ENCODE measurements at places on chromosomes 5 and 9.

- DNase-seq, result no peak
Observed at GRCh38 chr9:136244122-136244968, 1.3 kb downstream of the QSOX2 start.

- peak; percentile 38 for DNase-seq
Observed at GRCh38 chr5:122458278-122458872, 146.3 kb downstream of the SNCAIP start.

DNA sequence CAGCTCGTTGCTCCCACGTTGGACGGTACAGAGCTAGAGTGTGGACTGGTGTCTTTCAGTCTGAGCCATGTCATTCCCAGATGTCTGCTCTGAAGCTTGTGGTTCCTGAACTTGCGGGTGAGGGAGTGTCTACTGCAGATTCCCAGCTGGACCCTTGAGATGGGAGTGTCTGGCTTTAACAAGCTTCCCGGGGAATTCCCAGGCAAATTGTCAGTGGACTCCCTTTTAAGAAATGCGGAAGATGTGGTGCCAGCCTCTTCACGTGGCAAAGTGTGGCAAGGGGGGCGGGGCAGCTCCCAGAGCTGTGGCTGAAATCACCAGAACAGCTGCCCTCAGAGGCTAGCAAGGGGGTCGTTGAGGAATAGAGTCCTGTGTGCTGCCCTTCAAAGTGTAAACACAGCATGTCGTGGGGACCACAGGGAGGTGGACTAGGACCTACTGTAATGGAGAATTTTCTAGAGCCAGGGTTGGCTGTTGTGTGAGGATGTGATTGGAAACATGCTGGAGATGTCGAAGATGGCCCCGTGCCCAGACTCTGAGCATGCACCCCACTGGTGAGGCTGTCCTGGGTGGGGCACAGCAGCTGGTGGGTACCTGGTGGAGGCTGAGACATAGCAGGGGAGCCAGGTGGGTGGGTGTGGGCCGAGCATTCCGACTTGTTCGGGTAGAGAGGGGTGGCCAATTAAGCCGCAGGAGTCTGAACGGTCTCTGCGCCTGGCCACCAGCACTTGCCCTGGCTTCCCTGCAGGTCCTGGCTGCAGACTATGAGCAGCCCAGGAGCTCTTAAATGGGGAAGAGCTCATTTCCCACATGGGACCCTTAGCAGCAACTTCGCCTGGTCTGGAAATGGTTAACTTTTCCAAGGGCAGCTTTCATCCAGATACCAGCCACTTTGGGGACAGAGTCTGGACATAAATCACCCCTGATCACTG lies 37.4 kb downstream of the PRRX2 start:
- peak; percentile 91 for DNase-seq

GRCh38 chr5:172733974-172734346 lies 37.0 kb downstream of the DUSP1 start:
- DNase-seq, result no peak

DNA sequence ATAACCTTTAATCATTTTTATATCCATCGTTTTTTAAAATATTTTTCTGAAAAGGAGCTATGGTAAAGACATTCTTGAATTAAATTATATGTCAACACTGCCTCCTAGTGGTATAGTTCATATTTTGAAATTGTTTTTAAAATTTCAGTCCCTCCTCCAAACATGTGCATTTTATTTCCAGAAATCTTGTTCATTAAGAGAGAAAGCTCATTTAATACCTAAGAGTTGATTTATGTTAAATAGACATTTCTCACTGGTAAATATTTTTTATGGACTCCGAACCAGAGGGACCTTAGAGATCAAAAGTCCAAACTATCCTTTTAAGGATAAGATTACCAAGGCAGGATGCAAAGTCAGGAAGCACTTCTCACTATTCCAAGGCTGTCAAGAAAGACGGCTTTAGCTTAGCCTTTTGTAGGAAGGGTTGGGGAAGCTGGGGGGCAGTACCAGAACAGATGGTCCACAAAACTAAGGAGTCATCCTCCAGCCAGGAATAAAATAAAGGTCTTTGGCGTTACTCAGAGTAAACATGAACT lies 21.6 kb downstream of the BHMT start:
- peak; percentile 66 for DNase-seq

DNA sequence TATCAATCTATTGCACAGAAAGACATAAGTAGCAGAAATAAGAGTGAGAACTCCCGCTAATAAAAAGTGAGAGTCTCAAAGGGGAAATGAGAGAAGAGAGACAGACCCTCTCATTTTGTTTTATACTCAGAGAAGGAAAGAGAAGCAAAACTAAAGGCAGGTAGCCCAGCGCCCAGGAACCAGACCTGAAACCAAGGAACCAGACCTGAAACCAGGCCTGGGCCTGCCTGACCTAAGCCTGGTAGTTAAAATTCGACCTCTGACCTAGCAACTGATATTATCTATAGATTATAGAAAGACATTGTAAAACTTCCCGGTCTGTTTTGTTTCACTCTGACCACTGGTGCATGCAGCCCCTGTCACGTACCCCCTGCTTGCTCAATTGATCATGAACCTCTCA lies 134.5 kb upstream of the SEMA6A start:
- no peak for DNase-seq

DNA sequence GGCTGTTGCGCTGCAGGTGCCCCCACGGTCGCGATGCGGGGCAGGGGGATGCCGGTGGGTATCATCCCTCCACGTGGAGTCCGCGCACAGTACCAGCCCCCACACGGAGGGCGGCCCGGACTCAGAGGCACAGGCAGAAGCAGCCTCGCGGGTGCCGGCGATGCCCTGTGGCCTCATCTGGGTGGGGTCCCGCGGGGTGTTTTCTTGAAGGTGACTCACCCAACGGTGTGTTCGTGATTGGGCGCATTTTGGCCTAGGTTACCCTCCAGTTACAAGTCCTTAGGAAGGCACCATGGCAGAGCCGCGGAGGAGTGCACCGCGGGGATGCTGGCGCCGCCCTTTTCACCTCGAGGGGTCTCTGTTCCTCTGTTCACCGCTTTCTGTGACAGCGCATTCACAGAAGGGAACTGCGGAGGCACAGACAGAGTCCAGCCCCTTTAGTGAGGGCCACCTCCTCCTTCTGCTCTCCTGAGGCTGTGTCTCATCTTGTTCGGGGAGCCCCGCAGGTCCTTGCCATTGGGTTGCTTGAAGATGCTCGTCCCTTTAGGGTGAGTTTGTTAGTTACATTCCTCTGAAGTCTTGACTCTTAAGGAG lies 21.6 kb upstream of the EXOC3 start:
- no peak for DNase-seq

GRCh38 chr9:134055981-134056461 lies 11.8 kb downstream of the BRD3 start:
- peak; percentile 68 for DNase-seq
